ENCODE measurements at places on chromosomes 6 and 20.

GRCh38 chr6:89117211-89118108, at the start of gene SRSF12:
SRSF12 (minus strand) TSS chr6:89118071; CDS start chr6:89117887, 184 bp downstream.
- DNase-seq = peak; percentile 42

- DNase-seq = peak; percentile 9
These were observed 51.5 kb downstream of the DSTN start for GRCh38 chr20:17621229-17621968.

GRCh38 chr6:135084916-135085269, 30.3 kb upstream of the HBS1L start:
- DNase-seq = no peak

GRCh38 chr6:169320013-169320412, 66.4 kb upstream of the THBS2 start:
- no peak for DNase-seq

- no peak for DNase-seq
These were observed 73.3 kb downstream of the MRPL14 start for GRCh38 chr6:44053760-44054556.

DNA sequence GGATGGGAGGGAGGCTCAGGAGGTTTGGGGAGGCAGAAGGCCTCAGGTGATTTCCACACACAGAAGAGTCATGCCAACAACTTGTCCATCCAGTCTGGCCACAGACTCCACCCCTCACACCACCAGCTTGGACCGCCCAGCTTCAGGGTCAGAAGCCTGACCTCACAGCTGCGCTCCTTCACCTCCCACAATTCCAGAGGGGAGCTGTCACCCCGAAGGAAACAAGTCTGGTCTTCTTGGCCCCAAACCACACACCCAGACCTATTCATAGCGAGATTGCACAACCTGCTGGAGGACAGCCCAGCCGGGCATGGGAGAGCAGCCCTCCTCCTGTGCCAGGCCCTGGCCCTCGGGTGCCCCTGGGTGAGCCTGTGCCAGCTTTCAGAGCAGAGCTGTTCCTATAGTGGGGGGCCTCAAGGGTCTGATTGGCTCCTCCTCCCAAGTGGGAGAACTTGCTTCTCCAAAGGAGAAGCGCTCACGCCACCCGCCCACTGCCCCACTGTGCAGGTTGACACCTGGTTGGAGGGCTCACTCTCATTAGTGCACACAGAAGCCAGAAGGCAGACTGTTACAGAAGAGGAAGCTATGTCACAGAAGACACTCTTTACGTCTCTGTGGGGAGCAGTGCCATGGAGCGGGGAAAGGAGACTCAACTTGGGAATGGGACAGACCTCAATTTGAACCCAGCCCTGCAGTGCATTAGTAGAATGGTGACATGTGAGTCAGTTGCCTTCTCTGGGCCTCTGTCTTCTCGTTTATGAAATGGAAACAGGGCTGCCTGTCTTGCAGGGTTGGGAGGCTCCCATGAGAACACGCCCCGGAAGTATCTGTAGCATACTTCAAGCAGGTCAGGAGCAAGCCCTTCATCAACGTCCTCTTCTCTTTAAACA, 128.8 kb downstream of the FOXO3 start:
- DNase-seq = peak; percentile 80

DNA sequence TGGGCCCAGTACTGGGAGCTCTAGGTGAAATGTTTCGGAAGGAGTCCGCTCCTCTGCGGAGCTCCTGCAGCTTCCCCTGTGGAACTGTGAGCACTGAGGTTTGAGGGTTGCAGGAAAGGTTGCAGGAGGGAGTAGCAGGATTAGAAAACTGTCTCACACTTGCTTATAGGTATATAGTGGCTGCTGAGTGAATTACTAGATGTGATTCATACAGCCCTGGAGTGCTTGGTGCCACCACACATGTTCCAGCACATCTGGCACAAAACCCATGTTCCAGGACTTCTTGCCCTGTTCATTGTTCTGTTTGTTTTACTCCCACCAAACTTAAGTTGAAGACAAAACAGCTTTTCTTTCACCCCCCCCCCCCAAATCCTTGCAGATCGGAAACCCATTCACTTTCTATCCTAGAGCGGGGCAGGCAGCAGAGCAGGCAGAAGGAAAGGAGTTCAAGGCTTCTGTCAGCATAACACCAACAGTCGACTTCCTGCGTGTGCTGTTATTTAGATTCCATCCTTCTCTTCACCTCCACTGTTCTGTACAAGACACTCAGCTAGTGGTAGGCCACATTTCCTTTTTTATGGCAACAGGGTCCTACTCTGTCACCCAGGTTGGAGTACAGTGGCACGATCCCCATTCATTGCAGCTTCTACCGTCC, 669 bp upstream of the PEX6 start:
- DNase-seq = no peak

DNA sequence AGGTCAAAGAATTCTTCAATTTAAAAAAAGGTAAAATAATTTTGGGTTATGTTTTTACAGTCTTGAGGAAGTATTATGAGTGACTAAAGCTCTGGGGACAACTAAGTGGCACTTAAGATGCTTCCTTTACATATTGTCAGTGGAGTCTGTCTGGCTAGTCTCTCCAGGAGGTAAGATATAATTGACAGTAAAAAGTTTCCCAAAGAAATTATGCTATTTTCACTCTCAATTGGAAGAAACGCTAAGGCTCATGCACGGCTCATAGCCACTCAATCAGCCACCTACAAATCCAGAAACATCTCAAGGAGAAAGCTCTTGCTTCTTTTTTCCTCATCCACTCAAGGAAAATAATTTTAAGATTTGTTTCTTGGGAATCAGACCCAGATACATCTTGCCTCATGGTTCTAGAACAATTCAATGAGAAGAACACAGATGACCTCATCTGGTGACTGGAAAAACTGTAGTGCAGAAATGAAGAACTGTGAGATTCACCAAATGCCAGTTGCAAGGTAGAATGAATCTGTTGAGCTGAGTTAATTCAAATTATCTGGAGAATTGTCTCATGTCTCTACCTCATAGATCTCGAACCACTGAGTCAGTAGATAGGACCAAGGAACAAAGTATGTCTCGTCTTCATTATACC, 252.9 kb downstream of the TPBG start:
- no peak for DNase-seq

GRCh38 chr6:137246791-137247202, 27.6 kb upstream of the IFNGR1 start:
- no peak for DNase-seq

DNA sequence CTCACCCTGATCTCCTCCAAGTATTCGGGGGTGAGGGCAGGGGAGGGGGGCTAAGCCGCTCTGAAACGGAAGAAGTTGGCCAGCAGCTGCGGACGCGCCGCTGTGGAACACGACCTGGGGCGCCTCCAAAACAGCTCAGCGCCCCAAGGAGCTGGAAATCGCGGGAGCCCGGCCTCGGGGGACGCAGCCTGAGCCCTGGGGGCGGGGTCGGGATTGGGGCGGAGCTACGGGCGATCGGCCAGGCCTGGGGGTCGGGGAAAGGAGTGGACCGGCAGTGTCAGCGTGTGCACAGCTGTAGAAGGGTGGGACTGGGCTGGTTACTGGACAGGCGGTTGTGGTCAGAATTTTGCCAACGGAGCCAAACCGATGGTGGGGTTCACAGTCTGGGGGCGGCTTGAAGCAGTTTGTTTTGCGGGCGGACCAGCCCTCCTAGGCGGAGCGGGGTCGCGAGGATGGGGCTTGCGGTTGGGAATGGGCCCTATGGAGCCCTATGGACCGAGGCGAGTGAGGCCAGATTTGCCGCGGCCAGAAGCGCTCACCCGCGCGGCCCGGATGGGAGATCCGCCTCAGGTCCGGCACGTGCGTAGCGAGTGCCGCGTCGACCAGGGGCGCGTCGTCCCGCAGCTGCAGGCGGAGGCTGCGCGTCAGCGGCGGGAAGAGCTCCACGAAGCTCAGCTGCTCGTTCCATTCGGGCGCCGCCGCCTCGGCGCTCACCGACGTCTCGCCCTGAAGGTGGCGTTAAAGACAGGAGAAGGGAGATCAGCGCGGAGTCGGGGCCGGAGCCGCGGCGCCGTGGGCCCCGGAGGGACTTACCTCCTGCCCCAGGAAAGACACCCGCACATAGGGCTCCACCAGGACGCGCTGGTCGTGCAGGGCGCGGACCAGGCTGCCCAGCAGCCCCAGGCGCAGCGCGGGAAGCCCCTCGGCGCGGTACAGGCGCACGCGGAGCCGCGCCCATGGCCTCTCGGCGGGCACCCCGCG, 14.3 kb upstream of the SPAG4 start:
- peak; percentile 74 for DNase-seq
